Stimulated activated CD8-positive, alpha-beta memory T cell treated with anti-CD3 and anti-CD28 coated beads, Interleukin-15, amount 100 ng/mL, for 1 hour (primary cell): ENCODE measurements at places on chromosomes 2 and 18.

DNA sequence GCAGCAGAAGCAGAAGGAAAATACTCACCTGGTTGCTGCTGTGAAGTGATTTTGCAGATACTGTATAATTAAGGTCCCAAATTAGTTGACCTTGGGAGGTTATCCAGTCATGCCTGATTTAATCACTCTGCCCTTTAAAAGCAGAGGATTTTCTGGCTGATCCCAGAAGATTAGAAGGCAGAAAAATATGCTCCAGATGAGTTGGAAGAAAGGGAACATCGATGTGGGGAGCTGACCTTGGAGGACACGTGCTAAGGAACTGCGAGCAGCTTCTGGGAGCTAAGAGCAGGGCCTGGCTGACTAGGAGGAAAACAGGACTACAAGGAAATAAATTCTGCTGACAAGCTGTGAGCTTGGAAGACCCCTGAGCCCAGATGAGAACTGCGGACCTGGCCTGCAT is 13.3 kb upstream of the DYM start:
- DNase-seq = no peak

DNA sequence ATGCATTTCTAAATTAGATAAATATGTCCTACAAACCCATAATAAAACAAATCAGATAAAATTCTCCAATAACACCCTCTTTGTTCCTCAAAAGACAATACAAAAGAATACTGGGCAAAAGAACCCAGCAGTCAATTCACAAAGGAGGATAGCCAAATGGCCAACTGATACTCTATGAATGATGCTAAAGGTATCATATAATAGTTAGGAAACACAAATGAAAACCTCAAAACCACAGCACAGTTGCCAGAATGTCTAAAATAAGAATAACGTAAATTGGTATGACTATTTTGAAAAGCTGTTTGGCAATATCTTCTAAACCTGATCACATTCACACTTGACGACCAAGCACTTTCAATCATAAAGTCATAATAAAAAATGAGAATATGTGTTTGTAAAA is 315.4 kb downstream of the CDH7 start:
- no peak for DNase-seq

- DNase-seq = no peak
These were observed 69.7 kb downstream of the ZNF521 start for GRCh38 chr18:25282282-25282681.

- no peak for DNase-seq
These were observed 75.1 kb downstream of the SPRED2 start for GRCh38 chr2:65357095-65357958.

DNA sequence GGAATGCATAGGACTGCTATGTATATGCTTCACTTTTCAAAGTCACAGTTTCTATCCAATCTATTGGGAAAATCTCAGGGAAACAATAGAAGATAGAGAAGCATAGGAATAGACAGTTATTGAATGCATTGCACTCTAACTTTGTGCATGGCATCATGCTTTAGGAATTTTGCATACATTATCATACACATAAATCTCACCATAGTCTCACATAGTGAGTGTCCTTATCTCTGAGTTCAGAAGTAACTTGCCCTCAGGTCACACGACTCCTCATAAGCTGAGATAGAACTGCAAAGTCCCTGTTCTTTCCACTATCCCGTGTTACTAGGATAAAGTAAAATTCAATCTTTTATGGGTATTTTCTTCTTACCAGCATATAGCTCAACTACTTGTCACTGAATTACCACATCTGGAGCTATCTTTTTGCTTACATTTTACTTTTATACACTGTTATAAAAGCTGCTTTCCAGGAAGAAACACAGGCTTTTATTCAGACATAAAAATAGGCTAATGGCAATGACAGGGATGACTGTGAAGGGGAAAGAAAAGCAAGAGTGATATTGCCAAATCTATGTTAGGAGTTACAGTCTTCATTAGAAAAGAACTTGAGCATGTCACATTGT is 666.9 kb downstream of the XIRP2 start:
- DNase-seq = no peak

GRCh38 chr2:239166201-239166834 is 234.5 kb downstream of the HDAC4 start:
- no peak for DNase-seq

- no peak for DNase-seq
These were observed 517.8 kb upstream of the DSEL start for GRCh38 chr18:68034296-68034695.

GRCh38 chr2:233468741-233469110 is 97.9 kb downstream of the USP40 start:
- no peak for DNase-seq

DNA sequence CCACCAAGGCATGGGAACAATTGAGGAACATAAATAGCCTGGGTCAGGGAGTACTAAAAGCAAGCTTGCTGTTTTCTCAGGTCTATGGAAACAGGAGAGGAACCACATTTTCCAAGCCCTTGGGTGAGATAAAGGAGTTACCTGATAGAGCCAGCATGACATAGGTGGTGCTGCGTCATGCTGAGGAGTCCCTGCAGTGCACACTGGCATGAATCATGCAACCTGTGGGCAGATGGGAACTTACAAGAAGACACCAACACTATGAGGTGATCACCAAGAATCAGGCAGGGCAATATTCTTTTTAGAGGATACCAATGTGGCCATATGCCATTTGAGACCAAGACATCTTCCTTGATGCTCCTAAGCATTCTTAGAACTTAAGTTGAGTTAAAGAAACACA is 531.8 kb downstream of the ZEB2 start:
- DNase-seq = no peak

GRCh38 chr18:31356025-31356424 is 20.6 kb upstream of the DSG4 start:
- no peak for DNase-seq
